Stimulated activated CD4-positive, alpha-beta T cell treated with anti-CD3 and anti-CD28 coated beads, Interleukin-4, amount 100 ng/mL, for 4 hours (primary cell): ENCODE measurements at places on chromosomes 3 and 15.

GRCh38 chr3:188358787-188359493 is 205.0 kb downstream of the LPP start:
- no peak for DNase-seq

GRCh38 chr3:38421679-38422336 is 31.9 kb upstream of the ACVR2B start:
- DNase-seq = no peak

DNA sequence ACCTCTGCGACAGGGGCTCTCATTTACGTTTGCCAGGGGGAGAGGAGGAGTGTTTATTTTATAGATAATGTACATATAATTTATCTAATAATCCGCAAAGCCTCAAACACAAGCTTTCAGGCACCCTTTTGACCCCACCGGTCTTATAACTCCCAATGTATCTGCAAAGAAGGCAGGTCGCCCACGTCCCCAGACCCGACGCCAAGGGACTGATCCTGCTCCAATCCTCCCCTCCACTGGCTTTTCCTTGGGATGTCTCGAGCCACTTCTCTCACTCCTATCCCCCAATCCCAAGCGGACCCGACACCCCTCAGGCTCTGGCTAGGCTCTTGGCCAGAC is 452 bp downstream of the DCP1A start:
- DNase-seq = no peak

DNA sequence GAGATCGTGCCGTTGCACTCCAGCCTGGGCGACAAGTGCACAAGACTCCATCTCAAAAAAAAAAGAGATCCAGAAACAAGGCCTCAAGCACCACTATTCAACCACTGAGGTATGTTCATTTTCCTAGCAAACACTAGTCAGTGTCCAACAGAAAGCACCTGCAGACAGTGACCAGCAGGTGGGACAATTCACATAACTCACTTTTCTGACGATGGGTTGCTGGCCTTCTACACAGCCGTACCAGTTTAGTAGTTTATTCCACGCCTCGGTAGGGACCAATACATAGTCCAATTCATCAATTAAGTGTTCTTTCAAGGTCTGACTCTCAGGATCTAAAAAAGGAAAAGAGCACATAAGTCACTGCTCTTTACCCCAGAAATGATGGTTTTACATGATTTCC is 12.4 kb downstream of the USP4 start:
- DNase-seq = no peak

DNA sequence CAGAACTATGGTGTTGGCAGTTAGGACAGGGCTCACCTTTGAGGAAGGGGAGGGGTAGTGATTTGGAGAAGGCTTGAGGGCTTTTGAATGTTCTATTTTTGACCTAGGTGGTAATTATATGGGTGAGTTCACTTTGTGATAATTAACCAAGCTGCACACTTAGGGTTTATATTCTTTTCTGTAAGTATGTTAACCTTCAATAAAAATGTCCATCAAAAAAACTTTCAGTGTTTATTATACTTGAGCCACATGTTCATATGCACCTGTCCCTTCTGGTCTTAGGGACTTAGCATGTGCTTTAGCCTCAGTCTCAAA is 28.4 kb downstream of the PDE8A start:
- DNase-seq = no peak

DNA sequence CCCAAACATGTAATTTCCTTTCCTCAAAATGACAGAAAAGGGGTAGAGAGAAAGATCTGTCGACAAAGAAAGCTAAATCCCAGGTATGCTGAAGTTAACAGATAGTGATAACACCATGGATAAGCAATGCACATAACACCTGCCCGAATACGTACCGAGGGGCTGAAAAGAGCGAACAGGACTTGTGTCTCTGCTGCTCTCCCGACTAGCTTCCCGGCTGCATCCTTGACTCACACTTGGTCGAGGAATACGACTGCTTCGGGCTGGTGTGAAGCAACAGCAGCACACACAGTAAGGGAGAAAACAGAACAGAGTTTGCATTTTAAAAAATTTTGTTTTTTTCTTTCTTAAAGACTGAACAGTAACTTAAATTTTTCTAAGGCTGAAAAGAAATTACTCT is 136.4 kb downstream of the CLASP2 start:
- DNase-seq = no peak

GRCh38 chr3:100114413-100115030 is at the start of gene FILIP1L:
FILIP1L (minus strand) TSS chr3:100114501.
- DNase-seq = no peak

GRCh38 chr3:40739971-40740370 is 215.2 kb downstream of the ZNF621 start:
- DNase-seq = no peak

DNA sequence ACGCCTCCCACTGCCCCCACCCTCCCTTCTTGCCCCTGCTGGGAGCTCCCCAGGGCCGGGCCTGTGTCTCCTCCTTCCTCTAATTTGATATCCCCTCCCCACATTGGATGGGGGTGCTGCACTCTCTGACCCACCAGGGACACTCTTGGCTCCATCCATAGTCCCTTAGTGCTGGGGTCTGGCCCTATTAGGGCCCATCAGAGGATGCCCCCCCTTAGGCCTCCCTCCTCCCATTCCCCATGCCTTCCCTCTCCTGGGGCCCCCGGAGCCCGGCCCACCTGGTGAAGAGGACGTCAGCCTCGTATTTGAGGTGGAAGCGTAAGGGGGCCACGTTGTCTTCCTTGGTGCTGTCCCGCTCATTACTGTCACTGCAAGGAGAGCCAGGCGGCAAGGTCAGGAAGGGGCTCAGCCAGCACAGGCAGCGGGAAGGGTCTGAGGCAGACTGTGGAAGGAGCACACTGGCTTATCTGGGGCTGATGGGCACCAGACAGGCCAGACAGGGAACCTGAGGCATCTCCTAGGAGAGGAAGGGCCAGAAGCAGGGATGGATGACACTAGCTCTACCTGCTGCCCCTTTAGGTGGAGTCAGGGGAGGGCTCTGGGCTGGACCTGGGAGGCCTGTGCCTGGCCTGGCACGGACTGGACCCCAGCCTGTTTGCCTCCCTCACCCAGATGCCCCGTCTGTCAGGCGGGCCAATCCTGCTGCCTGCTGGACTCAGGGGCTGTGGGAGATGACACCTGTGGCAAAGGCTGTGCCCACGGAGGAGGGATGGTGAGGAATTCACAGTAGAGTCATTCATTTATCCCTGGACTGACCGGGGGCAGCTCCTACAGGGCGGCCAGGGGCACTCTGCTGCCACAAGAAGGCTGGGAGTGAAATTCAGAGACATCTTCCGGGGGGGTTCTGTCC is 36.2 kb downstream of the FEM1B start:
- DNase-seq = no peak

GRCh38 chr15:90106522-90107117 is 4.4 kb upstream of the IDH2 start:
- DNase-seq = no peak

GRCh38 chr3:123618076-123618708 is 33.3 kb upstream of the HACD2 start:
- DNase-seq = no peak

DNA sequence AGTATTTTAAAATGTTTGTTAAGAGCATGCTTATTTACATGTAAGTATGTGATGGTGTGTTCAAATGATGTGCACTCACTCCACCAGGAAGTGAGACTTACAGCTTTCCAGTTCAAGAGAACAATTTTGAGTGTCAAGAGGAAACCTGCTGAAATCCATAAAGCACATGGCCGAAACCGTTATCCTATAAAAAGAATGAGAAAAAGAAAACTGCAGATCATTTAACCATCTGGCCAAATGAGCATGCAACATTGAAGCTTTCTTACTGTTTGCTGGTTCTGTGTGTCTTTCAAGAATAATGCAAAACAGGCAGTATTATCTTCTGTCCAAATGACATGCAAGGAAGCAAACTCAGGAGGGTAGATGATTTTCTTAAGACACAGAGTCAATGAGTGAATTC is 26.3 kb downstream of the GABRR3 start:
- DNase-seq = no peak

GRCh38 chr15:33067456-33067855 is 127.1 kb downstream of the FMN1 start:
- no peak for DNase-seq

- DNase-seq = no peak
Observed at GRCh38 chr3:64884536-64884935, 196.7 kb upstream of the ADAMTS9 start.

GRCh38 chr3:36677331-36678007 is 86.9 kb downstream of the DCLK3 start:
- DNase-seq = no peak

- no peak for DNase-seq
Observed at GRCh38 chr3:171553086-171553485, 92.9 kb upstream of the TNIK start.

DNA sequence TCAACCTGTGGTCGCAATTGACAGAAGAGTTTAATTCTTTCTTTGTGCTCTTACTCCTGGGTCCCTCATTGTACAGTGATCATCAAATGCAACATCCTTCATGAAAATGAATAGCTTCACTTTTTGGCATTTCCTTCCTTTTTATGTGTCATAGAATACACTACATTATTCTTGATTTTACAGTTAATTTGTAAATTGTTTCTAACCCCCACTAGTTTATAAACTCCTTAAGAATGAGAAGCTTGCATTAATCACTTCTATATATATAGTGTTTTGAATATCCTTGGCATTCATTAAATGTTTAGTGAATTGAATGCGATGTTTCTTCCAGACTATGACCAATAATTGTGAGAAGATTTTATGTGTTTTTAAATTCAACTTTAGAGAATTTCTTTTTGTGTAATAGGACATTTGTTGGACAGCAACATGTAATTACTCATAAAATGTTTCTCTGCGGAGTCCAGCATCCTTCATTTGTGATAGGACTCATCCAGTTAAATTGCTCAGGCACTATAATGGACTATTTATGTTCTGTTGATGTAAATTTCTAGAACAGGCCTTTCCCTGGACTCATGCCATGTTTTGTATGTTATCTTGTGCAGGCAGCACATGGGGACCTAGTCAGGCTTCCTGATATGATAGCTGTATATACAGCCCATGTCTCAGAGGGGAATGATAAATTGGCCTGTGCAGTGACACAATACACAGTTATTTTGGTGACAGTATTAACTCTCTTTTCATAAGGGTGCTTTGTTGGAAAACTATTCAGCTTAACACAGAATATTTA is 51.3 kb downstream of the MBNL1 start:
- no peak for DNase-seq

DNA sequence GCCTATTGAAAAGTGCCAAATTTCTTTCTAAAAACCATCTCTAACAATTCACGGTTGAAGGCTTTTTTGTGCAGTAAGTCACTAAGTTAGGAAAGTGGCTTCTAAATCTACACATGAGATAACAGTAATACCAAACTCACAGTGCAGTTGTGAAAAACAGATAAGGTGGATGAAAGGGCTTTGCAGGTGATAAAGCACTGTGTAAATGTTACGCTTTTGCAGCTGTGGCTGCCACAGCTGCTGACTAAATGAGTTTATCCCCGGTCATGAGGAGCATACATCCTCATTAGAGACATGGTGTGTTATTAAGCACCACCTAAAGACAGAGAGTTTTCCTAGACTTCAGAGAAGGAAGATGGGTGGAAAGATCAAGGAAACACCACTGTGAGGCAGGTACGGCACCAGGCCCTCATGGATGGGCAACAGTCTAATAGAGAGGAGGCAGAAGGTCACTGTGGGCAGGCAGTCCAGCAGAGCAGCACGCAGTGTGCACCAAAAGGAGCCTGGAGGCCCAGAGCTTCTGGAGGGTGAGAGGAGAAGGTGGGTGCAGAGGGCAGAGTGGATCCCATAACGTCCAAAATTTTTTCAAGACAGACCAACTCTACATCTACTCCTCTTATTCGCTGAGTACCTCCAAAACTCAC is 68.5 kb downstream of the FMN1 start:
- no peak for DNase-seq

GRCh38 chr3:63909431-63909830 is 2.8 kb downstream of the SCAANT1 start:
- no peak for DNase-seq

- DNase-seq = no peak
Observed at GRCh38 chr15:56038015-56038414, 44.6 kb upstream of the NEDD4 start.

DNA sequence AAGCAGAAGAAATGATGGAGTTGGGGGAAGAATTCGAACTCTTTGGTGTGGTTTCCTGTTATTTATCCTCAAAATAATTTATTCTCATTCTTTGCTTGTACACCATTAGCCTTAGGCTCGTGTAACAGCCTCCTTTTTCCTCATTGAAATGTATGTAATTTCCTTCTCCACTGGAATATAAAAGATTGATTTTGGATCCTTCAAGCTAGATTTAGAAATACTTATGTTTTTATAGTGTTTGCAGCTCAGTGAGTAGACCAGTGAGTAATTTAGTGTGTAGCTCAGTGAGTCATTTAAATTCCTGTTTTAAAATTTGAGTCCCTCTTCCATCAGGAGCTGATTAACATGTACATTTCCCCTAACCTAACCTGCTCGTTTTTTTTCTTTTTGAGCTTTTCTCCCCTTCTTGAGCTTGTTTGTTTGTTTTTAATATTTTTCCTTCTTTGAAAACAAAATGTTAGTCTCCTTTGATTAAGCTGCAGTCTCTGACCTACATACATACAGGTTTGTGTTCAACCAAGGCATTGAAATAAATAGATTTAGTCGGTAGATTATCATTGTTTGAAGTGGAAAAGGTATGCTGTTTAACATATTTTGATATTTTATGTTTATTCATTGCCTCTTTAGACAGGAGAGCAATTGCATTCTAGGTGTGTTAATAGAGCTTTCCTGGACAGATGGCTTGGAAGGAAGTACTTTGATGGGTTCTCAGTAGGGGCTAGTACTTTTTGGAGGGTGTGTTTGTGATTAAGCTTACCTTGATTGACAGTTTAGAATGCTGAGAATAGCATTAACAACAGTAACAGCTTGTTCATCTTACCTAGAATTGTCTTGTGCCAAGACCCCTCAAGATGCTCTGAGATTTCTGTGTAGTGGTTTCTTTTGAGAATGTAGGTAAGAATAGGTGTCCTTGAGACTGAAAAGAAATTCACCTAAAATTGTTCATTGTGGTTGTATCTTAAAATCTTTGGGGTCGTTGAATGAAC is 5.9 kb downstream of the USP3 start:
- no peak for DNase-seq

DNA sequence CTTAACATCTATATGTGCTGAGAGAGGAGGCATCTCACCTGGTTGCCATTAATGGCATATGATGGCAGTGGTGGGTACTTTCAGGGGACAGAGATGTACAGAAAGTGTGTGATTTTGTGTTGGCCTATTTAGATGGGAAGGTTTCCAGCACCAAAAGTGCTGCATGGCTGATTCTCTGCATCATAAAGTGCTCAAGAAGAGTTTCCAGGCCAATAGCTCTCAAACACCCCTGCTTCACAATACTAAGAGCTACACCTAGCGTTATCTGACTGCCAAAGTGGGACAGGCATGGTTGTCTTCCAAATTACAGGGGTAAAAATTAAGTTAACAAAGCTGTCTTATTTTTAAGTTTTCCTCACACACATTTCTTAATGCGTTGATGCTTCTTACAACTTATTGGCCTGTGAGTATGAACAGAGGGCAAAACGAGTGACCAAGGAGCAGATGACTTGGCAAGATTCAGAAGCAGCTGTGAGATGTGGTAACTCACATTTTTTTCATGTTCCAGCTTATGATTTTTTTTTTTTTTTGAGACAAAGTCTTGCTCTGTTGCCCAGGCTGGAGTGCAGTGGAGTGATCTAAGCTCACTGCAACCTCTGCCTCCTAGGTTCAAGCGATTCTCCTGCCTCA is 41.4 kb upstream of the VEPH1 start:
- DNase-seq = no peak

GRCh38 chr15:96767703-96768434 is 437.4 kb downstream of the NR2F2 start:
- no peak for DNase-seq

- no peak for DNase-seq
Observed at GRCh38 chr15:41577863-41578735, 19.1 kb downstream of the TYRO3 start.
